RPMI7951 (cell line): ENCODE measurements at places on chromosomes 6 and 20. TPM values are rescaled to one million over a fixed set of nuclear protein-coding genes. Genes with fewer than 3 reads are reported as not detected.

Gene EDN1
- 0.72 and 0.88 TPM in 2 replicates for total RNA-seq

Gene VWA7
- 0.10 and 0.36 TPM in 2 replicates for total RNA-seq

Gene MPIG6B
- not detected in 2 replicates for total RNA-seq

Gene PDE10A
- total RNA-seq = 10.7 and 11.3 TPM in 2 replicates

Gene ARMH2
- total RNA-seq = not detected in 2 replicates

Gene EEF1A2
- 14.1 and 17.6 TPM in 2 replicates for total RNA-seq

Gene PTK6
- 0.48 TPM in 1 of 2 replicates, not detected in the other for total RNA-seq

Gene SLC22A2
- not detected in 2 replicates for total RNA-seq

Gene PTCHD4
- total RNA-seq = not detected in 2 replicates

Gene SLC17A9
- 4.8 and 6.3 TPM in 2 replicates for total RNA-seq

Gene CNPY3
- 70.0 and 83.3 TPM in 2 replicates for total RNA-seq

Gene MROH8
- 0.10 and 1.3 TPM in 2 replicates for total RNA-seq

Gene RIPPLY2
- not detected in 2 replicates for total RNA-seq

Gene NOTCH4
- 2.6 and 4.8 TPM in 2 replicates for total RNA-seq
